ENCODE measurements at places on chromosomes 4 and X. TPM values are rescaled to one million over a fixed set of nuclear protein-coding genes. Genes with fewer than 3 reads are reported as not detected.

Gene C4orf51
- total RNA-seq: not detected

Gene TEX13C
- total RNA-seq: not detected

DNA sequence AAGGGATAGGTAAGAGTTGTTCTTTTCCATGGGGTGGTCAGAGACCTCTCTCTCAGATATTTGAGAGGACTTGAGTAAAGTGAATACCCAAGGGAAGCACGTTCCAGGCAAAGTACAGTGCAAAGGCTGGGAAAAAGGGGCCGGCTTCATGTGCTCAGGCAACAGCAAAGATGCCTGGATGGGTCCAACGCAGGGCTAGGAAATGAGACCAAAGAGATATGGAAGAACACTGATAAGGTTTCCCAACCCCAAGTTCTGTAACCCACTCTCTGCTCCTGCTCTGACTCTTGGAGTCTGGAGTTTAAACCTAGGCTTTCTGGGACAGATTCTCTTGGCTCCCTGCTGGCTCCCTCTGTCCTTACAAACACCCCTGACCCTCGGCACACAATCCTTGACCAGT lies 36.2 kb upstream of the PROM1 start:
- H3K4me3 ChIP-seq: no peak overlapping the region
- H3K27me3 ChIP-seq: peaks cover 3% of the 10 kb centered on the region
- no peak overlapping the region for H3K27ac ChIP-seq
- peaks cover 6% of the 10 kb centered on the region for H3K4me1 ChIP-seq

DNA sequence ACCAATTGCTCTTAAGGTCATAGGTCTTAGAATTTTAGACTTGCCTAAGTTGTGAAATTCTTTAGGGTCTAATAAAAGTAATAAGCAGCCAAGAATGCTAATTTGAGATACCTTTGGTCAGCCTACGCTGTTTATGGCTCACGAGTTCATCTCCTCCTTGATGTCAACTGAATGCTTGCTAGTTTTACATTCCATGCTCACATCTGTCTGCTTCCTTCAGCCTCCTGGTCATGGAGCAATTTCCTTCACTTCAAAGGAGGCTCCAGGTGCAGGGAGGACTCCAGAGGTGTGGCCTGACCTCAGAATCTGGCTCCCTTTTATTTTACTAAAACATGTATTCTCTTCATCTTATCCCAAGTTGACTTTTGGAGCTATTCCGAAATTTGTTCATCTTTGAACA lies 23.3 kb upstream of the LNX1 start:
- no peak overlapping the region for H3K27ac ChIP-seq
- H3K27me3 ChIP-seq: peaks cover 4% of the 10 kb centered on the region
- no peak for DNase-seq
- H3K4me1 ChIP-seq: peaks cover 18% of the 10 kb centered on the region

Gene CT47B1
- not detected for total RNA-seq

GRCh38 chr4:144611850-144612249 lies 34.1 kb upstream of the HHIP start:
- no peak overlapping the region for H3K27ac ChIP-seq
- H3K4me3 ChIP-seq: no peak overlapping the region
- no peaks in the 10 kb centered on the region for H3K36me3 ChIP-seq
- peak; percentile 21 for DNase-seq

Gene REELD1
- 0.26 TPM for total RNA-seq

DNA sequence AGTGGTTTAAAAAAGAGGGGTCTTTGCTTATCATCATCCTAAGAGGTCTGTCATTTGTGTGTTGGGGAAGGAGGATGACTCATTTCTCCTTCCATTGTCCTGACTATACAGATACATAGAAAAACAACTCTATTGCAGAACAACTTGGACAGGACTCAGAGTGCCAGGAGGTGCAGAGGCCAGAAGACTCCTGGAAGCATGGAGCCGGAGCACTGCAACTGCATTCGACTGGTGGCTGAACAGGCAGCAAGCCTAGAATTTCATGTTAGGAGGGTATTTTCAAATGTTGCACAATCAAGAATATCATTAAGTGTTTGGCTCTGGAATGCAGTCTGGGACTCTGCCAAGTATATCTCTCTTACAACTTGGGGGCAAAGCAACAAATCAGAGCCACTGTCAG lies 35.0 kb upstream of the MAML3 start:
- no peak overlapping the region for H3K4me3 ChIP-seq
- DNase-seq: no peak
- no peaks in the 10 kb centered on the region for H3K4me1 ChIP-seq
- H3K27ac ChIP-seq: no peak overlapping the region

- no peak for DNase-seq
- no peaks in the 10 kb centered on the region for H3K4me1 ChIP-seq
- no peaks in the 10 kb centered on the region for H3K36me3 ChIP-seq
Measured at GRCh38 chr4:183205709-183206108, 106.7 kb downstream of the WWC2 start.

DNA sequence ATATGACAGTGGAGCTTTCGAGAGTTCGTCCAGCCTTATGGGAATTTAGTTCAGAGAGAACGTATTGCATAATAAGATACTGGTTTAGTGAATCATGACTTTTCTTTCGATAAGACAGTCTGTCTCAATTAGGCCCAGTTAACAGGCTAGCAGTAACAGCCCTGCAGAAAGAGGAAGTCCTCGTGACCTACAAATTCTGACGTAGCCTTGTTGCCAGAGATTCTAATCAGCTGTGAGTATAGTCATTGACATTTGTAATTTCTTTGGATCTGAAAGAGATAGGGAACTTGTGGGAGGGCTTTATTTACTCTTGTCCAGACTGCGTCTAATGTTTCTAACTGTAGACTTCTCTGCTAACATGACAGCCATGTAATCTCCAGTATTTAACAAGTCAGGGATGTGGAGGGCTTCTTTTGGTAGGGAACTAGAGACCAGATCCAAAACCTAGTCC lies 15.8 kb downstream of the ART3 start:
- no peak for DNase-seq
- H3K4me1 ChIP-seq: peaks cover 5% of the 10 kb centered on the region
- H3K27ac ChIP-seq: no peak overlapping the region
- H3K4me3 ChIP-seq: no peak overlapping the region

DNA sequence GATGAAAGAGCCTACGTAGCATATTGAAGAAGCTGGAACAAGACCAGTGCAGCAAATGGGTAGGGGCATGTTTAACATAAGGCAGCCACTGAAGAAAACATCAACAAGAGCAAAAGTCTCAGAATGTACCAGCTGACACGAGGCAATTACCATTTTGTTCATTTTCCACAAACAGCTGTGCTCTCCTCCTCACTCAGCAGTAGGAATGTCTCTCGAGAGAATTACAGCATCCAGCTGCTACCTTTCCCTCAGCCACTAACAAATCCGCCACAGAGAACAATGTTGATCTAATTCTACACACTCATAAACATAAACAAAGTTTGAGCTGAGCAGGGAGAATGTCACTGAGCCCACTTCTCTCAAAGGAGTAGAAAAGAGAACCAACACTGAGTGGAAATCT lies 68.0 kb downstream of the OPHN1 start:
- H3K27ac ChIP-seq: no peak overlapping the region
- H3K4me1 ChIP-seq: peaks cover 5% of the 10 kb centered on the region
- no peaks in the 10 kb centered on the region for H3K27me3 ChIP-seq
- no peak overlapping the region for H3K4me3 ChIP-seq
- no peak for DNase-seq

- no peaks in the 10 kb centered on the region for H3K36me3 ChIP-seq
- H3K4me3 ChIP-seq: no peak overlapping the region
- no peak overlapping the region for H3K27ac ChIP-seq
- no peaks in the 10 kb centered on the region for H3K27me3 ChIP-seq
Measured at GRCh38 chrX:66012094-66012534, 27.8 kb downstream of the VSIG4 start.

DNA sequence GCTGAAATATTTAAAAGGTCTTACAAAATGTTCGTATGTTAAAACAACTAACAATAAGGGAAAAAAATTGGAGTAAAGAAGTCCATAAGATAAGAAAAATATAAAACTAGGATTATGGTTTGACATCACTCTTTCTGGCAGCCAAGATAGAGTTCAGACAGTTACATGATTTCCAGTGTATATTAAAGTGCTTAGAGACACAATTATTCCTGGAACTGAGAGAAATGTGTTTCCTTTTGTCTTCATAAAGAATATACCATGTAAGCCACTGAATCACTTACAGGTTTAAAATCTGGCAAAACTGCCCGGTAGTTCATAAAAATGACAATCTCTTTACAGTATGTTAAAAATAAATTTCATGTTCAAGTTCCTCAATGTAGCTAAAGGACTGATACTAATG lies 538.7 kb upstream of the ATOH1 start:
- no peaks in the 10 kb centered on the region for H3K4me1 ChIP-seq
- no peak overlapping the region for H3K4me3 ChIP-seq
- H3K27ac ChIP-seq: no peak overlapping the region
- H3K27me3 ChIP-seq: no peaks in the 10 kb centered on the region
- DNase-seq: no peak

Gene SLC9A6
- 12.2 TPM for total RNA-seq

Gene C1QTNF7
- not detected for total RNA-seq

- no peak overlapping the region for H3K27ac ChIP-seq
- H3K27me3 ChIP-seq: peaks cover 2% of the 10 kb centered on the region
- no peak overlapping the region for H3K4me3 ChIP-seq
- H3K4me1 ChIP-seq: peaks cover 5% of the 10 kb centered on the region
- no peaks in the 10 kb centered on the region for H3K36me3 ChIP-seq
Measured at GRCh38 chr4:25448379-25449109, 71.5 kb downstream of the ANAPC4 start.

GRCh38 chr4:83516042-83516772 lies 19.7 kb upstream of the GPAT3 start:
- H3K27me3 ChIP-seq: peaks cover 2% of the 10 kb centered on the region
- H3K4me3 ChIP-seq: no peak overlapping the region
- no peaks in the 10 kb centered on the region for H3K36me3 ChIP-seq
- no peak overlapping the region for H3K27ac ChIP-seq

Gene ABCE1
- total RNA-seq: 41.7 TPM

DNA sequence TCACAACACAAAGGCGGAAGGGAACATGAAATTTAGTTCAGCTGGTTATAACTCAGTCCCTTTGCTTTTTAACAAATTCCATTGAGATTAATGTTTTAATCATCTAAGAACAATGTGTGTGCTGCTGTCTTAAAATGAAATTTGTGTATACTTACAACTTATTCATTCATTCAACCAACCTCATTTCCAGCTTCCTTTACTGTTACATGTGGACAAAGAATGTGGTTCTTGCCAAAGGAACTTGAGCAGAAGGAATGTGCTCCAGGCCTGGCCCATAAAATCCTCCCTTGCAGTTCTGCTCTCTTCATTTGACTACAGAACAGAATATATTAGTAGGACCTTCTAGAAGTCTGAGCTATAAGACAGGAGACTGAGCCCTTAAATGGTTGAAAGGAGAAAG lies 176.8 kb upstream of the GLRA2 start:
- H3K4me1 ChIP-seq: peaks cover 11% of the 10 kb centered on the region
- no peak overlapping the region for H3K4me3 ChIP-seq
- H3K36me3 ChIP-seq: no peaks in the 10 kb centered on the region
- H3K27me3 ChIP-seq: no peaks in the 10 kb centered on the region
